ENCODE measurements at places on chromosomes 2 and 18. TPM values are rescaled to one million over a fixed set of nuclear protein-coding genes. Genes with fewer than 3 reads are reported as not detected.

DSEL gene
- 30.1 TPM for total RNA-seq

- no peak for DNase-seq
- no peaks in the 10 kb centered on the region for H3K36me3 ChIP-seq
- H3K4me1 ChIP-seq: peaks cover 1% of the 10 kb centered on the region
- peaks cover 14% of the 10 kb centered on the region for H3K27me3 ChIP-seq
Measured at GRCh38 chr2:235149240-235149659, 197.4 kb downstream of the SH3BP4 start.

- no peaks in the 10 kb centered on the region for H3K36me3 ChIP-seq
- H3K27ac ChIP-seq: no peak overlapping the region
- no peak for DNase-seq
- no peaks in the 10 kb centered on the region for H3K27me3 ChIP-seq
- no peak overlapping the region for H3K4me3 ChIP-seq
Measured at GRCh38 chr2:31534636-31535035, 46.1 kb downstream of the SRD5A2 start.

GRCh38 chr18:7676253-7676873, 109.2 kb downstream of the PTPRM start:
- no peaks in the 10 kb centered on the region for H3K27me3 ChIP-seq
- no peaks in the 10 kb centered on the region for H3K36me3 ChIP-seq
- no peaks in the 10 kb centered on the region for H3K4me1 ChIP-seq
- H3K4me3 ChIP-seq: no peak overlapping the region

DNA sequence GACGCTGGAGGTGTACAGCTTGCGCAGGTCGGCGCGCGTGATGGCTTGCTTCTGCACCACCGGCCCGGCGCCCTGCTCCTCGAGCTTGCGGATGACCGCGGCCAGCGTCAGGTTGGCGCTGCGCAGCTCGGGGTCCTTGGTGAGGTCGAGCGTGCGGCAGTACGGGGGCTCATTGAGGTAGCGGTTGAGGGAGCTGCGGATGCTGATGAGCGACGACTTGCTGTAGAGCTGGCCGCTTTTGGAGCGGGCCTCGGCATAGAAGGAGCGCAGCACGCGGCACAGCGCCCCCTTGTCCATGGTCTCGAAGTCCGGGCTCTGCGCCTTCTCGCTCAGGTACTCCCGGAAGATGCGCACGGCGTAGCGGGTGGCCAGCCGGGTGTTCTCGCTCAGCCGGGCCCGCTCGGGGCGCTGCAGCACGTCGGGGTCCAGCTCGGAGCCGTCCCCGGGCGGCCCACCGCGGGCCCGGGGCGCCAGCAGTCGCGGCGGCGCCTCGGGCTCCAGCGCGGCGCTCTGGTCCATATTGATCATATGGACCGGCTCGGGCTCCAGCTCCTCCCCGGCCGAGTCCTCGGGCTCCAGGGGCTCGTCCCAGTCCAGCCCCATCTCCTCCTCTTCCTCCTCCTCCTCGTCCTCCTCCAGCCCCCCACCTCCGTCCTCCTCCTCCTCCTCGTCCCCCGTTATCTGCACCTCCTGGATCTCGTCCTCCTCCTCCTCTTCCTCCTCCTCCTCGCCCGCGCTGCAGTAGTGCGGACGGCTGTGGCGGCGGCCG, 523 bp downstream of the KCTD1 start:
- peaks cover 63% of the 10 kb centered on the region for H3K27me3 ChIP-seq
- no peaks in the 10 kb centered on the region for H3K36me3 ChIP-seq
- no peak overlapping the region for H3K27ac ChIP-seq
- DNase-seq: peak; percentile 84
- H3K4me1 ChIP-seq: peaks cover 63% of the 10 kb centered on the region

GRCh38 chr18:26813043-26813442, 52.5 kb downstream of the AQP4 start:
- peak; percentile 62 for DNase-seq
- no peaks in the 10 kb centered on the region for H3K27me3 ChIP-seq
- no peaks in the 10 kb centered on the region for H3K36me3 ChIP-seq
- H3K4me3 ChIP-seq: no peak overlapping the region

CCBE1 gene
- 8.0 TPM for total RNA-seq

ST8SIA5 gene
- total RNA-seq: 2.8 TPM

DNA sequence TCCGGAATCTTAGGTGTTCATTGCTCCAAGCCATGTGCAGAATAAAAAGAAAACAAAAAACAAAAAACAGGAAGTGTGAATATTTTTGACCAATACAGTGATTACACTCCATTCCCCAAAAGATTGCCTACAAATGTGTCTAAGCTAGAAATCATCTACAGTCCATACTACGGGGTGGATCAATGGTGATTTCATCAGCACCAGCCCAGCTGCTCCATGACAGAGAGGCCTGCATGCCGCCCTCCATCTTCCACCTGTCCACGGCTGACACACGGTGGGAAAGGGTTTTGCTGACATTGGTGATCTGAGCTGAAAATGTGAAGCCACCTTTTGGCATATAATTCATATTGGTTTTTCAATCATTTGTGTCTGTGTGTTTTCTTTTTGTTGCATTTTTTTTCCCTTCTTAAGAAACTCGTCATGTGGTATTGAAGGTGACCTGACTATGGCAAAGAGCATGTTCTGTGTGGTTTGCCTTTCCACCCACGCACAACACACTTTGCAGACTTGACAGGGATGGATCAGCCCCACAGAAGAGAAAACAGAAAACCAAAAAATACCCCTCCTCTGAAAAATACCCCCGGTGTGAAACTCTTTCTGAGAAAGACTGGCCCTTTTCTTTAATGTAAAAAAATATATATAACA, 533.1 kb downstream of the RNF144A start:
- no peak overlapping the region for H3K27ac ChIP-seq
- no peaks in the 10 kb centered on the region for H3K27me3 ChIP-seq
- peaks cover 44% of the 10 kb centered on the region for H3K4me1 ChIP-seq
- H3K4me3 ChIP-seq: no peak overlapping the region
